ENCODE measurements at places on chromosomes 5 and 9.

- DNase-seq: no peak
Observed at GRCh38 chr5:58184910-58185309, 275.0 kb downstream of the PLK2 start.

GRCh38 chr5:54820346-54821134, 164.9 kb downstream of the ESM1 start:
- DNase-seq: no peak

- DNase-seq: no peak
Observed at GRCh38 chr9:87950765-87951488, 23.4 kb downstream of the CDK20 start.

DNA sequence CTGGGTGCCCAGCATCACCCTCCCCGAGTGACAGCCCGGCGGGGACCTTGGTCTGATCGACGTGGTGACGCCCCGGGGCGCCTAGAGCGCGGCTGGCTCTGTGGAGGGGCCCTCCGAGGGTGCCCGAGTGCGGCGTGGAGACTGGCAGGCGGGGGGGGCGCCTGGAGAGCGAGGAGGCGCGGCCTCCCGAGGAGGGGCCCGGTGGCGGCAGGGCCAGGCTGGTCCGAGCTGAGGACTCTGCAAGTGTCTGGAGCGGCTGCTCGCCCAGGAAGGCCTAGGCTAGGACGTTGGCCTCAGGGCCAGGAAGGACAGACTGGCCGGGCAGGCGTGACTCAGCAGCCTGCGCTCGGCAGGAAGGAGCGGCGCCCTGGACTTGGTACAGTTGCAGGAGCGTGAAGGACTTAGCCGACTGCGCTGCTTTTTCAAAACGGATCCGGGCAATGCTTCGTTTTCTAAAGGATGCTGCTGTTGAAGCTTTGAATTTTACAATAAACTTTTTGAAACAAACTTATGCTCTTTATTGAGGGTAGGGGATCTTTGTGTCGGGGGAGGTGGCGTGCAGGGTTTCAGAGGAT, 1.3 kb downstream of the GADD45G start:
- DNase-seq: peak; percentile 94

- no peak for DNase-seq
Observed at GRCh38 chr5:148623741-148624140, 30.6 kb downstream of the HTR4 start.

GRCh38 chr5:175508896-175509295, 30.5 kb downstream of the SFXN1 start:
- DNase-seq: no peak

- DNase-seq: no peak
Observed at GRCh38 chr9:14687042-14687719, 6.1 kb downstream of the ZDHHC21 start.

GRCh38 chr9:77756449-77756848, 108.3 kb upstream of the GNA14 start:
- DNase-seq: no peak

DNA sequence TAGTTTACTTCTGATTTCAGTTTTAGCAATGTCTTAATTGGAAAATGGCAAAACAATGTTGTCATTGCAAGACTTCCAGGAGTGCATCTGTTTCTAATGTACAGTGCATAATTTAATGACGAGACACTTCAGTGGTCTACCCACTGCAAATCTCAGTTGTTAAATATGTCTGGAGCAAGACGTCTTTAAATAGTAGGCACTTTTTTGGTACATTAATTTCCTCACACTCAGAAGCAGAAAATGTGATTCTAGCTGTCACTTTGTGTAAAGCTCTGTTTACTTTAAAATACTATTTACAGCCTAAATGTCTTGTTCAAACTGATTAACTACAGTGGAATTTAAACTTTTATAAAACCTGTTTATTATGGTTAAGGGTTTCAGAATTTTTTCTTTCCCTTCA, 815.5 kb downstream of the TLE1 start:
- no peak for DNase-seq

DNA sequence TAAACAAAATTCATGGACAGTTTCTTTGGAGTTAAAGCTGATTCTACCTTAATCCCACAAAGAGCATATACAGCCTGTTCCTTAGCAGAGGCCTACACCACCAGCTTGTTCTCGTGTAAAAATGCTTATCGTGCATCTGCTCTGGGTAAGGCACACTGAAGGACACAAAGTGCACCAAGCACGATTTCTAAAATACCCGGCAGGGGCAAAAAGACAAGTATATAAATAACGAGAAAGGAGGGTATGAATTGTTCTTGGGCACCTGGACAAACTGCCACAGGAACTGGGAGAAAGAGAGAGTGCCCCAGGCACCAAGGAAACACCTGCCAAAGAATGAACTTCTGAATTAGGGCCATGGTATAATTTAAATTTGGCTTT, 25.3 kb downstream of the NSUN2 start:
- DNase-seq: no peak

GRCh38 chr9:134663753-134664415, 22.3 kb downstream of the COL5A1 start:
- no peak for DNase-seq

- DNase-seq: no peak
Observed at GRCh38 chr5:28369418-28369817, 1331.0 kb upstream of the CDH9 start.

DNA sequence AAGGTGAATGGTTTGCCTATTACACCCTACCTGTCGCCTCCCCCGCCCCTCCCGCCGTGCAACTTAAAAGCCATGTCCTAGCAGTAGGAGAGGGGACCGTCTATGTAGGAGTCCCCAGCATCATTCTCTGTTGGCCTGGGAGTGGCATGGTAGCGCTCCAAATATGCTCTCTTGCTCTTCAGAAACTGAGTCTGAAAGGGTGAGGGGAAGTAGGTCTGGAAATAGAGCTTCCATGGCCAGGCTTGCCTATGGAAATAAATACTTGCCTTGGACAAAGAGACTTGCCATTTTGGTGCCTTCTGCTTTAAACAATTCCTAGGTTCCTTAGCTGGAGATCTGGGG, 1.4 kb downstream of the RGS7BP start:
- no peak for DNase-seq

- peak; percentile 86 for DNase-seq
Observed at GRCh38 chr5:150671509-150672236, 10.6 kb downstream of the MYOZ3 start.

DNA sequence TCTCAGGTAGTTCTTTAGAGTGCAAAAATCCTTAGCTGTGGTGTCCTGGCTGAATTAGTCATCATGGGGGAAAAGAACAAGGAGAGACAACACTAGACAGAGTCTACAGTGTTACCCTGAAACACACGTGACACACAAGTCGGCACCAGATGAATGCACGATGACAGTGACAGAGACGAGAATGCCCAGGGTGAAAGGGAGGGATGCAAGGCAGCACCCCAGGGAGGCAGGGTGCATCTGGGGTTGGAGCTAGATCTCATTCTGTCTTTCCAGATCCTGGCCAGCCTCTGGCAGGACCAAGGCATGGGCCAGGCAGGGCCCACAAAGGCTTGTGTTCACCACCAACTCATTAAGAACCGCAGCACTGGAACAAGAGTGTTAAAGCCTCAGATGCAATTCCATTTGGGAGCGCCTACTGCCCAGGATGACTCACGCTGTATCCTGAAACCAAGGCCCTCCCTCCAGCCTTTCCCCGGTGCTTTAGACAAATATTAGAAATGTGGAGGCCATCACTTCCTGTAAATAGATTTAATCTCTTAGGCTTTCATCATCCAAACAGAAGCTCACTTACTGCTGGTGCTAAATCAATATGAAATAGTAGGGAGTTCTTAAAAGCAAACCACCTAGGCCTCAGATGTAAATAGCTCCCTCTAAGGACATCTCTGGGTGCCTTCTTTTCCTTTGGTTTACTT, 56.1 kb downstream of the IRX2 start:
- DNase-seq: no peak

- DNase-seq: no peak
Observed at GRCh38 chr9:96061293-96061987, 185.9 kb downstream of the ERCC6L2 start.

GRCh38 chr9:129667850-129668249, 2.4 kb downstream of the PRRX2 start:
- DNase-seq: no peak

DNA sequence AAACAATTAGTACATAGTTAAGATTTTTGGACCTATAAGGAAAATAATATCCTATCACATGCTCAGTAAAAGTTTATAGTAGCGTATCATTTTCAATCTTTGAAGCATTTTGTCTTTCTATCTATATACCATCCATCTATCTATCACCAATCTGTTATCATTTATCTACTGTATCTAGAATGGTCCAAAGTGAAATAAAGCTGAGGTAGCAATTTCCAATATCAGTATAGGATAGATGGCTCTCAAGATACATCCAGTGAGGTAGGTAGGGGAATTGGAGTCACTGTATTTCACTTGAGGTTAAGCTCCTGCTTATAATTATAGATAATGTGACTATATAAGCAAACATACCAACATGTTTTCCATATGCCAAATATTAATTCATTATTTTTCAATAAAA, 889.1 kb upstream of the CTNND2 start:
- DNase-seq: no peak

GRCh38 chr5:54009357-54009756, 301.0 kb downstream of the ARL15 start:
- no peak for DNase-seq

DNA sequence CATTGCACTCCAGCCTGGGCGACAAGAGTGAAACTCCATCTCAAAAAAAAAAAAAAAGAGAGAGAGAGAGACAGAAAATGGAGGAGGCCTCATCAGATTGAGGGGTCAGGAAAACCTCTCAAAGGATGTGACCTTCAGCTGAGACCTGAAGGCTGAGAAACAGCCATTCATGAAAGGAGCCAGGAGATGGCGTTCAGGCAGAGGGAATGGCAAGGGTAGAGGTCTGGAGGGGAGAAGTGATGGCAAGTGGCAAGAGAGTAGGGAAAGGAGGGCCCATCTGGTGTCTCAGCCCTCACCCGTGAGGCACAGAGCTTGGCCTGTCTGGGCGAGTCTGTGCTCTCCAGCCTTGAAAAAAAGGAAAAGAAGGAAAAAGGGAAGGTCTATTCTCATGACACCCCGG, 17.0 kb downstream of the CAMK2A start:
- DNase-seq: no peak

GRCh38 chr5:34685485-34686165, 29.5 kb downstream of the RAI14 start:
- DNase-seq: no peak

DNA sequence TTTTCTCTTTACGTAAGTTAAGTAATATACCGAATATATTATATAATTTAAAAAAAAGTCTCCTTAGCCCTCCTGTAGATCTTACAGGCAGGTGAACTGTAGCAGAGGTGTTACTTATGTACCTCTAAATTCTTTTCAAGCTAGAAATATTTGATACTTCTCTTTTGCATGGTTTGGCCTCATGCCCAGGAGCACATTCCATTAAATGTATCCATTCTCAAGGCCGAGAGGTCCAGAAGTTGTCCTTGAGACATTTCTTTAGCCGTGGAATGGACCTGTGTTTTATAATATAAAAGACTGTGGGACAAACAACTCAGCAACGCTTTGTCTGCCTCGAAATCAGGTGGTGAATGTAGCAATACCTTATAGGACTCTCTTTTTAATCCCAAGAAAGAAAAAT, 184.5 kb downstream of the TRIO start:
- no peak for DNase-seq

DNA sequence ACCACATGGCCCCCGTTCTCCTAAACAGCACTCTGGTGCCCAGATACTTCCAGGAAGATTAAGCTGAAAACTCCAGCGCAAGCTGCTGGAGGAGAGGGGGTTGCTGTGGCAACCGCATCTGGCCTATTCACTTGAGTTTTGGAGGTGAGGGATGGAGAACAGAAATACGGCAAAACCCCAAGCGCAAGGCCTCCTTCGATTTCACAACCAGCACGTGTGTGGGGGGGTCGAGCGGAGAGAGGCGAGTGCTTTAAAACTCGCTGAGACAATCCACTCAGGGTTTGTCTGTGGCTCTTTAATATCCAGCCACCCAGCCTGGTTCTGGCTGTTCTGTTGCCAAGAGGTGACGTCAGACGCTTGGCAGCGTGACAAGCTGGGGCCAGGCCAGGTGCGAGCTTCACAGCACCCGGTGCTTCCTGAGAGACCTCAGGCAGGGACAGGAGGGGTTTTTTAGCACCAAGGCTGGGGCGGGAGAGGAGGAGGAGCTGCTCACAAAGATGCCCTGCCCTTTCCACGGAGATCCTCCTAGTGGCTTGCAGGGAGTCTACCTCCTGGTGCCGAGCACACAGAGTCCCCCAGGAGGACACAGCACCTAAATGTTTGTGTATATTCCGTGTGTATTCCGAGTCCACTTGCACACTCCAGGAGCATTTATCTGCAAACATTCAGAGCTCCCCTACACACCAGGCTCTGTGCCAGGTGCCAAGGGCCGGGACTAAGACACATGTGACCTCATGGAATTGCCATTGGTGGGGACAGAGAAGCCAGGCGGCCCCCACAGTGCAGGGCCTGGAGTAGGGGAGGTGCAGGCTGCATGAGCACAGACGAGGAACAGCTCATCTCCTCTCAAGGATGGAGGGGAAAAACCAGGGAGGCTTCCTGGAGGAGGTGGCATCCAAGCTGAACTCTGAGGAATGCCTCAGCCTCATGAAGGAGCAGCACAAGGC, 194.6 kb downstream of the OLFM1 start:
- peak; percentile 93 for DNase-seq

GRCh38 chr9:132562306-132562573, 20.2 kb upstream of the BARHL1 start:
- no peak for DNase-seq

- no peak for DNase-seq
Observed at GRCh38 chr5:173613433-173614159, 2.9 kb downstream of the BOD1 start.

GRCh38 chr5:59905188-59905587, 11.7 kb upstream of the PDE4D start:
- DNase-seq: no peak

DNA sequence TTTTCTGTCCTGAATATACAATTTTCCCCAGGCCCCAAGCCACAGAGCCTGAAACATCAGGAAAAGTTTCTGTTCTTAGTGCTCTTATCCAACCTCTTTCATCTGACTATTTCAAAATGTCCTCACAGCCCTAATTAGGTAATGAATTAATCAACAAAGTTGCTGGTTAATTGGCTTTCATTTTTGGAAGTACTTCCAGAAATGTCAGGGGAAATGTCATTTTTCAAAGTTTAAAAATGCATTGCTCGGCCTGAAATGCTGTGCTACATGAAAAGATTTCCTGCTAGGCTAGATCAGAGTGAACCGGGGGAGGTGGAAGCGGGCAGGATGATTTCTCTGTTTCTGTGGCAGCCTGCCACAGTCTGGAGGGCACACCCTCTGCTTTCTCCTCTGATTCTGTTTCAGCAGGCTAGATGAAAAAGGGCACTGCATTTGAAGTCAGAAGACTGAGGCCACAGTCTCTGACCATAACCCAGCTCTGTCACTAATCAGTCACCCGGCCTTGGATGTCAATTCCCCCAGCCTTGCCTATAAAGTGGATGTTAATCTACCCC, 55.9 kb upstream of the BARX1 start:
- DNase-seq: no peak

GRCh38 chr9:129291041-129291501, 113.0 kb upstream of the IER5L start:
- DNase-seq: peak; percentile 68

- no peak for DNase-seq
Observed at GRCh38 chr5:6705088-6705487, 8.1 kb upstream of the TENT4A start.

Measured in lower leg skin (tissue), 4 donors.